ENCODE measurements at places on chromosomes 1 and 21. TPM values are rescaled to one million over a fixed set of nuclear protein-coding genes. Genes with fewer than 3 reads are reported as not detected.

Gene LGR6
- 0.79 TPM for total RNA-seq

Gene OPRD1
- total RNA-seq = not detected

- no peak for DNase-seq
Observed at GRCh38 chr21:37582590-37582989, 216.0 kb downstream of the DYRK1A start.

GRCh38 chr21:25859235-25859929 lies 124.6 kb downstream of the GABPA start:
- DNase-seq = no peak

- no peak for DNase-seq
Observed at GRCh38 chr1:156149374-156150332, 3.7 kb upstream of the SEMA4A start.

DNA sequence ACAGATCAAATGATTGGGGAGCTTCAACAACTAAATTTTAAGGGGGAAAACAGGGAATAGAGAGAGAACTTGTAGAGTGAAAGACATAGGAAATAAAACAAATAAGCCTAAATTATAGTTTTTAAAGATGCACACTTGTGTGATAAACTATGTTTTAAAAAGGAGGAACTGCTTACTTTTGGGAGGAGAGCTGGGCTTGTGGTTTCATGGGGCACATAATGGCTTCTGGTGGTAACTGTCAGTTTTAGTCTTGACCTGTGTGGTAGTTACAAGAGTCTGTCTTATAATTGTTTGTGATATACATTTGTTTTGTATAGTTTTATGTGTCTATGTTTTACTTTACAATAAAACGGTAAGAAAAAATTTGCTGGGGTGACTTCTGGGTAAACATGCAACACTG lies 165.3 kb downstream of the COL24A1 start:
- DNase-seq = no peak

DNA sequence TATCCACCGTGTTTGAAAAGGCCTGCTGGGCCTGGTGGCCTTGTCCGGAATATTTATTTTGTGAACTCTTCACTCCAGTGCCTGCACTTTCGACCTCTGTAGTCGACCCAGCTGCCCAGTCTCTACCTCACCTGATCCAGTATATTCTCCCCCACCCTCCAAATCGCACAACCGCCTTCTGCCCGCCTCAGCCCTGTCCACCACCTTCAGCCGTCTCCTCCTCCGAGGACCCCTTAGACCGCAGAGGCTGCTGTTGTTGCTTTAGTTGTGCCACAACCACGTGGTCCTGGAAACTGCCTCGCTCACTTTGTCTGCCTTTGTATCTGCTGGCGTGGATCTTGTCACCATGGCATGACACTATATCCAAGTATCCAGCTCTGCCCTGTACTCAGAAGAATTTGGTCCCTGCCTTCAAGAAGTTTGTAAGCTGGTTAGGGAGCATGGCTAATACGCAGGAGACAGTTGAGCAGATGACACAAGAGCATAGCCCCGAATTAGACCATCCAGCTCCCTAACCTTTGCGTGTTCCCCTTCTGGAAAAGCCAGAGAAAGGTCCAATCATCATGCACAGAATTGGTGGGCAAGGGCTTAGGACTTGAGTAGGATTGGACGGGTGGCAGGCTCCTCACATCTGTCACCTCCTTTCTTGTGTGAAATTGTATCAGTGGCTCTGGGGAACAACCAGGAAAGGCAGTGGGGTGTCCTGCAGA lies 1.5 kb downstream of the PHGDH start:
- DNase-seq = no peak

DNA sequence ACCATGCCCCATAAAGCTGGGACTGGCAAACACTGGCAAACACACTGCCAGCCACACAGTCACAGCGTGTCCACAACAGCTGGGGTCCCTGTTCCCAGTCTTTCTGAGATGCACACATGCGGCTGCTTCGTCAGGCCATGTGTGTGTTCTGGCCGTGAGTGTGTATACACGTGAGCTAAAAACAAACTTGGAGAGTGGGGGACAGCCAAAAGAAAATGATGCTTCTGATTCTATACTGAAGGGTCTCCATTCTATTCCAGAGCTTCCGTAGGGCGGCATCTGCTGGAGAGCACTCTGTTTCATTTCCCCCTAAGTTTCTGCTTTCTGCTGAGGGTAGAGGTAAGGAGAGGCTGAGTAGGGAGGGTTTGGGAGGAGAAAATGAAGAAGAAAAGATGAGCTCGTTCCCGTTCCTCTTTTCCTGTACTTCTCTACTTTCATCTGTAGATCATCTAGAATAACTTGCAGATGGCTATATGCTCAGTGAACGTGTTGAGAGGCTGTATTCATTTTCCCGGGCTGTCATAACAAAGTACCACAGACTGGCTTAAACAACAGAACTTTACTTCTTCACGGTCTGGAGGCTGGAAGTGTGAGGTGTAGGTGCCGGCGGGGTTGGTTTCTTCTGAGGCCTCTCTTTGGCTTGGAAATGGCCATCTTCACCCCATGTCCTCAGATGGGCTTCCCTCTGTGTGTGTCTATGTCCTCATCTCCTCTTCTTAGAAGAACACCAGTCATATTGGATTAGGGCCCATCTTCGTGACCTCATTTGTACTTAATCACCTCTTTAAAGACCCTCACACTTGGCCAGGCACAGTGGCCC lies 151.6 kb downstream of the TOMM20 start:
- no peak for DNase-seq

GRCh38 chr1:183331091-183331742 lies 87.0 kb downstream of the NMNAT2 start:
- no peak for DNase-seq

Gene MYBPH
- 0.39 TPM for total RNA-seq

DNA sequence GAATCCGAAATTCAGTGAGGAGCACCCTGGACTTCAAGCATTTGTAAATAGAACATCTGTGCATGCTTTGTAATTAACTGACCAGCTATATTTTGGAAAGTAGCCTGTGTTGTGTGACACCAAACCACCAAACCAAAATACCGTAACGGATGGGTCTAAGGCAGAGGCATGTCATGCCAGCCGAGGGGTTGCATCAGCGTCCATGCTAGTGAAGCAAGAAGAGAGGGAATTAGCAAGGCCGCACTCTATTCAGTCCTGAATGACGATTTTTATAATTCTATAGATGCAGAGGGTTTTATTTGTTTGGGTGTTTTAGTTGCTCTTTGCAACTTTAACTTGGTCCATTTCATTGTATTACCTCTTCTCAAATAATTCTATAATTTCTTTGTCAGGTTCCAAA lies 116.8 kb upstream of the SMYD2 start:
- DNase-seq = no peak

DNA sequence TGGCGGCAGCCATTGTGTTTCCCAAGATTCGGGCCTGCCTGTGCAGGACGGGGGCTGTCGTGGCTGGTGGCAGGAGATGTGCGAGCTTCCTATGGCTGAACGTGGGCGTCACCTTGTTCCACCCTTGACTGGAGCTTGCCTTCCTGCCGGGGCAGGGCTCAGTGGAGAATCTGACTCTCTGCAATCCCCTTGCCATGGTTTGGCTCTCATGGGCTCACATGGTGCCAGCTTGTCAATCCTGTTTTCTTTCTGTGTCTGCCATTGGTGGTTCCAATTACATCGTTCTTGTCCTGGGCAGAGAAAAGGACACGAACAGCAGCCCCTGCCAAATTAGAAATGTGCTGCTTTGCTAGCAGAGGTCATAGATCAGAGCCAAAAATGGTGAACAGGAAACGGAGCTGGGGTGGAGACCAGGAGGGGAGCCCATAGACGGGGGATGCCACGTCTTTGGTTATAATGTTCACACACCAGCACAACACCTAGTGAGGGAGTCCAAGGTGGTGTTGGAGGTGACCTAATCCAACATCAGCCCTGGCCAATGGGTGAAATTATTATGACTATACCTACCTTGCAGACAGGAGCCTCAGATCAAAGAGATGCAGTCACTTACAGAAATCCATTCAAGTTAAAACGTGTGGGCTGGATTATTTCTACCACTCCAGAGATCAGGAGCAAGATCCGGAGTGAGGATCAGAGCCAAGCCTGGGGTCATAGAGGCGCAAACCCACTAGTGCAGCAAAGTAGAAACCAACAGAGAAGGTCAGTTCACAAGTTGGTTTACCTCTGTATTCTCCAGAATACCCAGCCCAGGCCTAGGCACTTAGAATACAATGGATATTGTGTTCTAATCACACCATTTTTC lies 253.1 kb downstream of the SIPA1L2 start:
- peak; percentile 24 for DNase-seq

DNA sequence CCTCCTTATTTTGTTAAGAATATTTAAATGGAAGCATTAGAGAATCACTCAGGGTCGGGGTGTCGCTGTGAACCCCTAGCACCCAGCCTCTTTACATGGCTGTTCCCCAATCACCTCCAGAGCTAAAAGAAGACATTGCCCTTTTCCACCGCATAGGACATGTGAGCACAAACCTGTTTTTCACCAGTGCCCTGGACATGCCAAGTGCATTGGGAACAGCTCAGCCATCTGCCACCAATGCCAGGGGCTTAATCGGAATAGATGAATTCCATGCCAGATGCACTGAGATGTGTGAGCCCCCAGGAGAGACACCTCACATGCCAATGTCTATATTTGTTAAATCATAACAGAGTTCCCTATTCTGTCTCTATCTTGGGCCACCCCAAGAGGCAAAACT lies 33.3 kb downstream of the EIF2D start:
- no peak for DNase-seq

- DNase-seq = no peak
Observed at GRCh38 chr1:27306892-27307761, 14.8 kb upstream of the TMEM222 start.

GRCh38 chr1:64505944-64506655 lies 36.2 kb downstream of the CACHD1 start:
- DNase-seq = no peak
